ENCODE measurements at places on chromosomes 11 and 22. TPM values are rescaled to one million over a fixed set of nuclear protein-coding genes. Genes with fewer than 3 reads are reported as not detected.

Gene NOX4
- not detected for total RNA-seq

Gene NCF4
- 0.50 TPM for total RNA-seq

Gene MOGAT2
- total RNA-seq = not detected

Gene ALDH3B1
- total RNA-seq = not detected

Gene DBX1
- total RNA-seq = not detected

GRCh38 chr11:27317751-27318150 is 45.3 kb downstream of the CCDC34 start:
- no peak for DNase-seq

GRCh38 chr22:25078591-25078990 is 121.1 kb upstream of the CRYBB3 start:
- no peak for DNase-seq

DNA sequence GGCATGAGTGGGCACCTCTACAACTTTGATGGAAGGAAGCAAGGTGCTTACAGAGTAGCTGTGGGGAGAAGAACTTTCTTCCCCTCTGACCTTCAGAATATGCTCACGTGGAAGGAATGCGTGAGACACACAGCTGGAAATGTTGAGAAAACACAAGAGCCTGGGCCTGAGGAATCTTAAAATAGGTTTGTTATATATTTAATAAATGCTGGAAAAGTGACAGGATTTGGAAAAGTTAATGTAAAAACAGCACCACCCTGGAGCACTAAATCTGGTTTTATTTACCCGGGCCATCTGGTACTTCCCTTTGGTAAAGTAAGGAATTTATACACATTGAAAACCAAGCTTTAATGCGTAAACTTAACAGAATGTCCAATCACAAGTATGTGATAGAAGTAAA is 14.0 kb upstream of the AMPD3 start:
- no peak for DNase-seq

- DNase-seq = no peak
Observed at GRCh38 chr22:37064553-37064952, 13.0 kb downstream of the KCTD17 start.

DNA sequence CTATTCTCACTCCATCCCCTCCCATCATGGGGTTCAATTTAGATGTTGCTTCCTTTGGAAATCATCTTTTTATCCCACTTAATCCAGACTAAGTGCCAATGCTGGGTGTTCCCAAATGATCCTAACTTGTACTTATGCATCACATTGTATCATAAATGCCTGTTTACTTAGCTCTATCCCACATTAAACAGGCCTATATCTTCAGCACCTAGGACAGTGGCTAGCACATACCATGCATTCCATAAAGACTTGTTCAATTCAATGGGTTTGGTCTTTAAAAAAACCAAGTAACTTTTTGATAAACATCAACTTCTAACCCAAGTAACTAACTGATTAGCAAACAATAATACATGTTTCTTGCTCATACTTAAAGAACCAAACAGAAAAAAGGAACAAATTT is 40.6 kb downstream of the RSF1 start:
- no peak for DNase-seq

GRCh38 chr22:24433828-24434470 is 6.5 kb downstream of the ADORA2A start:
- peak; percentile 84 for DNase-seq

DNA sequence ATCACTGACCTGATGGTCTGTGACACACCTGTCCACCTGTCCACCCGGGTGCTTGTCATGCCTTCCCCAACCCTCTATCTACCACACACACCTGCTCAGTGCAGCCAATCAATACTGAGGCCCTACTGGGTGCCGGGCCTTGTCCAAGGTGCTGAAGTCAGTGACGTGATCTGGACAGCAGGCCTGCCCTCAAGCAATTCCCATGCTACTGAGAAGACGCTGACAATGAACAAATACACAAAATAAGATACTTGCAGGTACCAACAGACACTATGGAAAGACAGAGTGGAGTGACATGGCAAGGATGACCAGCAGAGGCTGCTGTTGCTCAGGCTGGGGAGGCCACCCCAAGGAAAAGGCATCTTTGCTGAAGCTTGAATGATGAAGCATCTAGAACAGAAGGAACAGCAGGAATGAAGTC is 21.2 kb downstream of the PLAAT3 start:
- peak; percentile 16 for DNase-seq

- no peak for DNase-seq
Observed at GRCh38 chr11:13721760-13722159, 53.3 kb downstream of the FAR1 start.

GRCh38 chr11:61028135-61028729 is 56.8 kb downstream of the CD6 start:
- DNase-seq = peak; percentile 93

GRCh38 chr22:50260801-50261614 is 475 bp downstream of the MAPK12 start:
- no peak for DNase-seq

GRCh38 chr11:17394743-17395390 is 6.4 kb upstream of the KCNJ11 start:
- no peak for DNase-seq

DNA sequence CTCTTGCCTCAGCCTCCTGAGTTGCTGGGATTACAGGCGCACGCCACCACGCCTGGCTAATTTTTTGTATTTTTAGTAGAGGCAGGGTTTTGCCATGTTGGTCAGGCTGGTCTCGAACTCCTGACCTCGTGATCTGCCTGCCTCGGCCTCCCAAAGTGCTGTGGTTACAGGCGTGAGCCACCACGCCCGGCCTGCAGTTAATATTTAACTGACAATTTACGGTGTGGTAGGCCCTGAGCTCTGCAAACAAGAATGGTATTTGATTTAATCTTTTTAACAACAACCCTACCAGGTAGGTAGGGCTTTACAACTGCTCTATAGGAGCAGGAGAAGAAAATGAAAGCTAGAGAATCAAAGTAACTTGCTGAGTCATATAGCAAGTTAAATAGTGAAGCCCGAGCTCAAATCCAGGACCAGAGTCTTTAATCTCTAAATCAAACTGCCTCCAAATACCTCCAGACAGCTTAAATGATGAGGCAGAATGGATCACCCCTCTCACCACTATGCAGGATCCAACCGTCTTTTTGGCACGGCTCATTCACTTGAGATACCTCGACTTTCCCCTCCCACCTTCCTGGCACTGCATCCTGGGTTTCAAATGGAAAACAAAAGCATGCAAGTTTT is 9.4 kb downstream of the UEVLD start:
- DNase-seq = peak; percentile 28

- DNase-seq = no peak
Observed at GRCh38 chr11:43555186-43555585, 125.4 kb upstream of the HSD17B12 start.
